ENCODE measurements at places on chromosomes 6 and 20. TPM values are rescaled to one million over a fixed set of nuclear protein-coding genes. Genes with fewer than 3 reads are reported as not detected.

MYCT1 gene
- 9.1 TPM for total RNA-seq

MRPS18A gene
- 27.0 TPM for total RNA-seq

MACROD2 gene
- 10.5 TPM for total RNA-seq

ZNF391 gene
- total RNA-seq = 0.17 TPM

TMEM217 gene
- total RNA-seq = 3.2 TPM

SERINC1 gene
- total RNA-seq = 139 TPM

PRDM13 gene
- total RNA-seq = not detected

HLA-DPB1 gene
- total RNA-seq = 24.5 TPM

OR2J3 gene
- 0.14 TPM for total RNA-seq

SLC12A5 gene
- total RNA-seq = not detected

SLC17A3 gene
- total RNA-seq = 1.6 TPM

SLC17A9 gene
- 16.0 TPM for total RNA-seq

ANKEF1 gene
- total RNA-seq = 5.1 TPM

TMEM200A gene
- total RNA-seq = 0.33 TPM

TRIM15 gene
- total RNA-seq = 2.2 TPM

COL21A1 gene
- total RNA-seq = 0.50 TPM

DNA sequence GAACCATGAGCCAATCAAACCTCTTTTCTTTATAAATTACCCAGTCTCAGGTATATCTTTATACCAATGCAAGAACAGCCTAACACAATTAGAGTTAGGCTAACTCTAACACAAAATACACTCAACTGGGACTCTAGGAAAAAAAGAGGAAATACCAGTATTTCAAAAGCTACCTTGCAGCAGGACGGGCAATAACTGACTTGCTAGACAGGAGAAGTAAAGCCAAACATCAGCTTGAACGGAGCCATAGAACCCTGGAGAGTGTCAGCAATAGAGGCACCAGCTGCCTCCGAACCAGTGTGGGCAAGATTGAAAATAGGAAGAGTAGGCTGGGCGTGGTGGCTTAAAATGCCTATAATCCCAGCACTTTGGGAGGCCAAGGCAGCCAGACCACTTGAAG, 162.0 kb upstream of the SOX4 start:
- DNase-seq = no peak

DNA sequence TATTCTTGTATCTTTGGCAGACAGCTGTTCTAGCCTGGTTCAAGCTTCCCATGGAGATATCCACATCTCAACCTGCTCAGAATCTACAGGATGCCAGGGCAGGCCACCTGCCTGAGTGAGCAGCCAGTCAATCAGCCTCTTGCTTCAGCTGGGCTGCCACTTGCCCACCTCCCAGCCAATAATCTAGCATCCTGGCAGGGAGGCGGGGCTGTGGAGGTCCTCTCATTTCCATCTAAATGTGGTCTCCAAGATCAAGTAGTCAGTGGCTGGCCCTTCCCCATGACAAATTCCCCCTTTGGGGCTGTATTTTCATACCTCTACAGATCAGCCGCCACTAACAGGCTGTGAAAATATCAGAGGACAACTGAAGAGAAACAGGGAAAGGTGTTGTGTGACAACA, 33.0 kb upstream of the SPDEF start:
- DNase-seq = no peak

DNA sequence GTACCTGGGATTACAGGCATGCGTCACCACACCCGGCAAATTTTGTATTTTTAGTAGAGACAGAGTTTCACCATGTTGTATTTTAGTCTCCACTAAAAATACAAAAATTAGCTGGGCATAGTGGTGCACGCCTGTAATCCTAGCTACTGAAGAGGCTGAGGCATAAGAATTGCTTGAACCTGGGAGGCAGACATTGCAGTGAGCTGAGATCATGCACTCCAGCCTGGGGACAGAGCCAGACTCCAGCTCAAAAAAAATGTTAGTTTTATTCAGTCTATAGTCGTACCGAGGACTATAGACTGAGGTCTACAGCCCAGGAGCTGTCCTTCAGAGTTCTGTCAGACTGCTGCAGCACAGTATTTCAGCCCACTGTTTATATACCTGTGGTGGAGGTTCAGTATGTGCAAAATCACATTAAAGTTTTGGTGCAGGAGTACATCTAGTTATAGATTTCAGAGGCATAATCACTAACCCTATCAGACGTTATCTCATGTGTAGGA, 3.6 kb upstream of the CASP8AP2 start:
- DNase-seq = no peak

DNA sequence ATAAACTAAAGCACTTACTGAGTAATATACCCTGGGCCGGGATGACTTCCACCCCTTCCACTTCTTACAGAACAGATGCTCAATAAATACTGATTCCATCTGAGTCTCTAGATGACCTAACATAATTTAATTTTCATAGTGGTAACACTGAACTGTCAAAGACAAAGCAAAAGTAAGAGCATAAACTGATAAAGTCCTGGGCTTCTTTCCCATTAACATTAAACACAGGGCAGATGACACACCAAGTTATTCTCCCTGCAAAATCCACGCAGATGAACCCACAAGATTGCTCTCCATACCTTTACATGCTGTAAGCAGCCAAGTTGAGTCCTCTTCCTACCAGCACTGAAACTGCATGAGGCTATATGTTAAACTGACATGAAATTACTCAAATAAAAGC, 27.1 kb downstream of the AGPAT4 start:
- DNase-seq = no peak

GRCh38 chr6:107965746-107966145, 7.7 kb upstream of the SEC63 start:
- DNase-seq = no peak

GRCh38 chr6:158040051-158040803, 58.6 kb downstream of the SYNJ2 start:
- no peak for DNase-seq

- DNase-seq = peak; percentile 77
These were observed 33.2 kb upstream of the TAF8 start for GRCh38 chr6:42017021-42017643.

DNA sequence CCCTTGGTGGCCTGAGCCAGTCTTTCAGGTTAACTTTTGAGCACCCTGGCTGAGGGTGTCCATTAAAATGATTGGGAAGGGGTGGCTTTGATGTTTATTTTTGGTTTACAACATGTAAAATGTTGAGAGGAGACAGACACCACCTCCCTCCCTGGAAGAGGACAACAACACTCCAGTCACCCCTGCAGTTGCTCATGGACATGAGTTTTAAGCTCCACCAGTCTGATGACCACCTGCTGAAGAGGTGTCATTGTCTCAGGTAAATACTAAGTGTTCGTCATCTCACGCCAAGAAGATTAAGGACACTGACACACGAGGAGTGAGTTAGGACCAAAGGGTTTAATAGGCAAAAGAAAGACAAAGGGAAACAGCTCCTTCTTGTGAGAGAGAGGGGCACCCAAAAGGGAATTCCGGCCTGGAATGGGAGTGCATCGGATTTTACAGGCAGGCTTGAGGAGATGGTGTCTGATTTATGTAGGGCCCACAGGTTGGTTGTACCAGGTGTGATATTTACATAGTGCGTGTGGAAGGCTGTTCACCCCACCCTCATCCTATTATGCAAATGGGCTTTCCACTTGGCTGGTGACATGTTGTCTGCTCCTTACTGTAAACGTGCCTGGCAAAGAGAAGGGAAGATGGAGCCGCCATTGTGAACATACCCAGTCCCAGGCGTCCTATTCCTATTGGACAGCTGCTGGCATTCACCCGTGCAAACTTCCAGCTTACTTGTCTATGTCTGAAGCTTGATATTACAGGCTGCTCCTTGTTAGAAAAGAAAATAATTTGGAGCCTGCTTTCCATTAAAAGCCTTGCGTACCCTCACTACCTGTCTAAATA, 6.6 kb downstream of the HLA-B start:
- no peak for DNase-seq

GRCh38 chr20:20237093-20237959, 130.6 kb upstream of the INSM1 start:
- DNase-seq = no peak

- no peak for DNase-seq
These were observed 20.0 kb upstream of the SNTA1 start for GRCh38 chr20:33463332-33464101.

DNA sequence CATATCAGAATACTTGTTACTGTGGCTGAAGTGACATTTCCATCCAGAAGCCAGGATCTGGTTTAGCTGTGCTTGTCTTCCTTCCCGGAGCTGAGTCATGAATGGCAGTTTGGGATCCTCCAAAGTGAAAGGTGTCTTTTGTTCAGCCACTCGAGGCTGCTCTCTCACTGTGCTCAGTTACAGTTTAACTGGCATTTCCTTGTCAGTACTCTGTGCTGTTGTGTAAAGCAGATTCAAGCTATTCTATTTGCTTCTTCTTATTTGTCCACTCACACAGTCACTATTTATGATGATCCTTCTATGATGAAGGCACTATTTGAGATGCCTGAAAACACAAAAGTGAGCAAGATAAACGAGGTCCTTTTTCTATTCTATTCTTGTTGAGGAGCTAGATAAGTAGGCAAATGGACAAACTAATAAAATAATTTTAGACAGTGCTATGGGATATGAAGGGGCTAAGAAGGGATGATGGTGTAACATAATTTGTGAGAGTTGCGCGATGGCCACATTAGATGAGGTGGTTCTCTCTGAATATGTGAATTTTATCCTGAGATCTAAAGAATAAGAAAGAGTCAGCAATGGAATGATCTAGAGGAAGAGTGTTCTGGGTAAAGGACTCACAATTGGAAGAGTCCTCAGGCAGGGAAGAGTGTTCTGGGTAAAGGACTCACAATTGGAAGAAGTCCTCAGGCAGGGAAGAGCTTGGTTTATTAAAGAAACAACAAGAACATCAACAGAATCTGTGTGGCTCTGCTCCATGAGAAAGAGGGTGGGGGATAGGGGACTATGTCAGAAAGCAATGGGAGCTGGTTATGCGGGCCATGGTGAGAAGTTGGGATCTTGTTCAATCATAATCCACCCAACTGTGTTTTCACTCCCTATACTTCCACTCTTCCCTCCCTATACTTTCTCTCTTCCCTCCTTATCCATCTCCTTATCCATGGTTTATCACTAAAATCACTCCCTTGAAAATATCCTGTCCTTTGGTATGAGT, 40.1 kb downstream of the CYP24A1 start:
- DNase-seq = no peak

GRCh38 chr6:7731294-7731693, 5.4 kb downstream of the BMP6 start:
- no peak for DNase-seq

- no peak for DNase-seq
These were observed 28.2 kb upstream of the KCNB1 start for GRCh38 chr20:49510562-49511122.

DNA sequence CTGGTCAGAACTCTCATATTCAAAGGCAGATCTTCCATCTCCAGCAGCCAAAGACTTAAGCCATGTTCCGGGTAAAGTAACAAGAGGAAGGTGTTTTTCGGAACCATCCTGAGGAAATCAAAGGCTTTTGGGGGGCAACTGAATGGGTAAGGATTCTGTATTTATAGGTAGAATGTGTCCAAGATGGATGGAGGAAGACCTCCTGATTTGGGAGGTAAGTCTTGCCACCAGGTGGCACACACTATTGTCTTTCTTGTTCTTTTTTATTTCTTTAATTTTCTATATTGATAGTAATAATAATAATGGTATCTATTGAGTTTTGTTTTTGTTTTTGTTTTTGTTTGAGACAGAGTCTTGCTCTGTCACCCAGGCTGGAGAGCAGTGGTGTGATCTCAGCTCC, 53.0 kb upstream of the UBR2 start:
- no peak for DNase-seq

GRCh38 chr6:83517500-83517899, 5.2 kb downstream of the PRSS35 start:
- no peak for DNase-seq

DNA sequence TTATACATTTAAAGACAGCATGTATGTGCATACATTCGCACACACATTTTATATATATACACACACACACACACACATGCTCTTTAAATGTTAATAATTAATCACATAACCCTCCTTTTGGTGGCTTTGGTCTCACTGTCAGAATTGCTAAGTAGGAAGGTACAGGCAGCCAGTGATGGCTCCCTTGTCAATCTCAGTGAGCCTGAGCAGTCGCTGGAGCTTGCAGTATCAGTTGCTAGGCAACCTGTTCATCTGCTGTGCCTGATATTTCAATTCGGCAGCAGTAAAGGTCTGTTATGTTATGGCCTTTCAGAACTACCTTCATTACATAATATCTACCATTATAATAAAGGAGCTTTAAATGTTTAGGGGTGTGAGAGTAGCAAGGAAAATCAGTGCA, 374.3 kb downstream of the LMBRD1 start:
- DNase-seq = no peak

DNA sequence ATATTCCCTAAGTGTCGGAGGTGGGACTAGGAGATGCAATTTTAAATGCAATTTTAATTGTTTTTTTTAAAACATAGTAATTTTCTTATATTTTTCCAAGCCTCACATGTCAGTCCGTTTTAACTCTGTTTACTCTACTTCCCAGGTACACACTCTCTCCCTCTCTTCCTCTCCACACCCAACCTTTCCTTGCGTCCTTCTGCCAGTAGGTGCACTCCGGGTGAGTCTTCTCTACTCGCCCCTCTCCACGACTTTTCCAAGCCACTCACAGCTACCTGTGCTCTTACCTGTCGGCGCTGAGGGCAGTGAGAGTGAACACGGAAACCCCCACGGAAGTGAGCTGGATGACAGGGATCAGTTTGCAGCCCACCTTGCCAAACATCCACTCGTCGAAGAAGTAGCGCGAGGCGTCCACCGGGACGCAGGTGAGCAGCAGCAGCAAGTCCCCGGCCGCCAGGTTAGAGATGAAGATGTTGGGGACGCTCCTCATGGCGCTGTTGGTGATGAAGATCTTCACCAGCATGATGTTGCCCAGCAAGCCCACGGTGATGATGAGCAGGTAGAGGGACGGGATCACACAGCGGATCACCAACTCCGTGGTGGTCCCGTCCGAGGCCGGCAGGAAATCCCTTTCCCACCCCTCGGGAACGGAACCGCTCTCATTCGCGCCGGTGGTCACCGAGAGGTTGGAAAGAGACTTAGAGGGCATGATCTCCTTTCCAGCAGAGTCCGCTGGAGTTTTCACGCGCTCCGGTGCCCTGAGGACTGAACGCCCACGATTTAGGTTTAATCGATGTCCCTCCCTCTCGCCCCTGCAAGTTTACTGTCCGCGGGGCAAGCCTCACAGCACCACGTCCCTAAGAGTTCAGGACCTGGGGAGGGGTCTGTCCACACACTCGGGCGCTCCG, 44.5 kb upstream of the GJE1 start:
- DNase-seq = no peak

DNA sequence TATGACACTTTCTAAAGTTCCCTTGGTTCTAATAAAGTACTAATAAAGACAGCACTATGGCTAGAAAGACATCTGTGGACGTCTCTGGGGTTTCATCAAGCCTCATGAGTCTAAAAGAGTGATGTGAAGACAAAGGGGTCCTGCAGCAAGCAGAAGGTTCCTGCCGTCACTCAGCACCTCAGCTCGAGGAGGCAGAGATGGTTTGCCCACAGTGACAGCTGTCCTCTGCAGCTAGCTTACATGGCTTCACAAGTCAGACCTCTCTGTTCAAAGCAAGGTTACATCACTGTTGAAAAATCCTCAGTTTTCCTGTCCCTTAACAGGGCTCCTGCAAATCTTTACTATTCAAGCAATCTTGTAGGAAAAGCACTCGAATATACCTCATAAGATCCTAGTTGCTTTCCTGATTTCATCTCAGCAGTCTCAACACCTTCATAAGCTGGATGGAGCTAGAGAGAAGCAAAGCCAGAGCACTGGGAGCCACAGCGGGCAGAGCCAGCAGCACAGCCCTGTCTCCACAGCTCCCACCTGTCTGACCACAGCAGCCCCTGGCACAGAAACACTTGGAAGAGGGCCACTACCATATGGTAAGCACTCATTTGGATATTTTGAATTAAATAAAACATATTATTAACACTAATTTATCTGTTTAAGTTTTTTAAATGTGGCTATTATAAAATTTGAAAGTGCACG, 202.3 kb downstream of the GMDS start:
- no peak for DNase-seq

Data from liver (tissue), 10 donors.